ENCODE measurements at places on chromosomes 5 and 9.

DNA sequence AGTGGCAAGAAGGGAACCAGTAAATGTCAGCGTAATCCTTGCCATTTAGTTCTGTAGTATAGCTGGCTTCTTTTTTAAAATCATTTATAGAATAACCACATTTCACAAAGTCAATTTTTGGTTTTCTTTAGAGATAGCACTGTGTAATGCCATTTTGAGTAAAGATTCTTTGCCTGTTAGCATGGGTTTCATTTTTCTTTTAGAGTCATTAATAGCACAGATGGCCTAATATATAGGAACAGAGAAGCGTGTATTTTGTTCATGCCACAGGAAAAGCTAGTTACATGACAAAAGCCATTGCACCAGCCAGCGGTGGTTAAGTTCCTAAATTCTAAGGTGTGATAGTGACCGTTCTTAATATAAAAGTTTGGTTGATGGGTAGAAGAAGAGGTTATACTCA is 1363.9 kb downstream of the MAT2B start:
- no peak for DNase-seq

DNA sequence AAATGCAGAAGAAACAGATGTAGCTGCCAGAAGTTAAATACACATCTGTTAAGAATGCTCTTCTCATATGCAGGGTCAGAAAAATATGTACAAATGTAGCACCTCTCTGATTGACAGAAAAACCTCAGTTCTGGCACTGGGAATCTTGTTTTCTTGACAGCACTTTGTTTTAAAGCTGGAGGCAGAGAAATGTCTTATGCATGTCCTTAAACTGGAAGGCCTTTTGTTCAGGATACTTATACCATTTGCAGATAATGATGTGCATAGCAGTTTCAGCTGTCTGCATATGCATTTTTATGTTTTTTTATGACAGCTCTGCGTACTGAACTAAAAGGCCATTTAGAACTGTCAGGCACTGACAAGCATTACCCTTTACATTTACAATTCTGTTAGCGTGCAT is 567.9 kb downstream of the EBF1 start:
- no peak for DNase-seq

DNA sequence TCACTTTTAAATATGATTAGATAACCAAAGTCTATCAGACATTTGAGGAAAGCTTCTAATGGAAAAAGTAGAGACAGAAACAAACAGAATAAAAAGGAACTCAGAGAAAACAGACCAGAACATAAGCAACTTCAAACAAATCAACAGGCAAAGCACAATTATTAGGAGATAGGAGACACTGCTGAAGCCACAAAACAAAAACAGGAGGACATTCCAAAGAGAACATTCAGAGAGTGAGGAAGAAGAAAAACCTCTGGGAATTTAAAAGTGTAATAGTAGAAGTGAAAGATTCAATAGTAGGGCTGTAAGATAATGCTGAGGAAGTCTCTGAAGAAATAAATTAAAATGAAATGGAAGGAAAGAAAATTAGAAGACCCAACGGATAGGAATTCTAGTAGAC is 83.2 kb upstream of the TBCA start:
- DNase-seq, result no peak

GRCh38 chr9:25678846-25679360 is 659 bp upstream of the TUSC1 start:
- no peak for DNase-seq

- DNase-seq, result no peak
Measured at GRCh38 chr5:54671111-54671531, 153.6 kb downstream of the SNX18 start.
